Forelimb muscle (tissue), 1 donor: ENCODE measurements at places on chromosomes 16 and 17. TPM values are rescaled to one million over a fixed set of nuclear protein-coding genes. Genes with fewer than 3 reads are reported as not detected.

- no peak for DNase-seq
Measured at GRCh38 chr16:30623536-30624283, 13.5 kb upstream of the ZNF689 start.

DNA sequence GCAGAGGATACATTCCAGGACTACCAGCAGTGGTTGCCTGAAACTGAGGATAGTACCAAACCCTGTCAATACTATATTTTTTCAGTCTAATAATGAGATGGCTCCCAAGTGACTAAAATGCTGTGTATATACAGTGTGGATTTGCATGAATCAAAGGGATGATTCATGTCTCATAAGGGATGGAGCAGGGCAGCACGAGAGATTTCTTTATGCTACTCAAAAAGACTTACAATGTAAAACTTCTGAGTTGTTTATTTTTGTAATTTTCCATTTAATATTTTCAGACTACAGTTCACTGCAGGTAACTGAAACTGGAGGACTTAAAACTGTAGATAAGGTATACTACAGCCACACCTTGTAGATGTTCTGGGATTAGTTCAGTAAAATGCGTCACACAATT lies 674.7 kb upstream of the SALL1 start:
- DNase-seq = no peak

Gene CACNG5
- not detected for polyA plus RNA-seq

DNA sequence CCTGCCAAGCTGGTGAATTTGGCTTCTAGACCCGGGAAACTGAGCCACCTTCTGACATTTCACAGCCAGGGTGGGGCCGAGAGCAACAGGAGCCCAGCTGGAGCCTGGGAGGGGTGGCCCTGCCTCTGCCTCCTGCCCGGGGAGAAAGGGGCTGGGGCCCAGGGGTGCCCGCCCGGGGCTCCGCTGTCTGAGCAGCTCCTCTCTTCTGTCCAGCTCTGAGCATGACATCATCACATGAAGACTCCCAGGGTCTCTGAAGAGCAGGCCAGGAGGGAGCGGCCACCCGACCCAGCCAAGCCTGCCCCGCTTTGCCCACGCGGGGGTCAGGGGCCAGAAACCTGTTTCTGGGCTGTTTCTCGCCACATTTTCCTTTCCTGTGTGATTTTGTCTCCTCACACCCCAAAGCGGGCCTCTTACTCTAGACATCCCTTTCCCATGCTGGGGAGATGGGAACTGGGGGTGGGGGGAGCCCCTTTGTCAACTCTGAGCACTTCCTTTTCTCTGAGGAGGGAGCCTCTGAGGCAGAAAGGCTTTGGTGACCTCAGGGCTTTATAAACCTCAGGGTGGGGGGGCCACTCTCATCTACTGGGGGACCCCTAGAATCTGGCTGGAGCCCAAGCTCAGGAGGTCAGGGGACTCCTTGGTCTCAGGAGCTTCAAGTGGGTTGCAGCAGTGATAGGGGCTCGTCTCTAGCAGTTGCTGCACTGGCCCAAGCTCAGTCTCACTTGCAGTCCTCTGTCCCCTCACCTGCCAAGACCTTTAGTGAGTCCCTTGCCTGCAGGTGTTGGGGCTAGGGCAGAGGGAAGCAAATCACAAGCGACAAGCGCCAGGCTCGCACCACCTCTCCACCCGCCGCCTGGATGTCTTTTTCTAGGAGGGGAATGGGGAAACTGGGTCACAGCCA lies 7.6 kb downstream of the UBALD2 start:
- DNase-seq = no peak

DNA sequence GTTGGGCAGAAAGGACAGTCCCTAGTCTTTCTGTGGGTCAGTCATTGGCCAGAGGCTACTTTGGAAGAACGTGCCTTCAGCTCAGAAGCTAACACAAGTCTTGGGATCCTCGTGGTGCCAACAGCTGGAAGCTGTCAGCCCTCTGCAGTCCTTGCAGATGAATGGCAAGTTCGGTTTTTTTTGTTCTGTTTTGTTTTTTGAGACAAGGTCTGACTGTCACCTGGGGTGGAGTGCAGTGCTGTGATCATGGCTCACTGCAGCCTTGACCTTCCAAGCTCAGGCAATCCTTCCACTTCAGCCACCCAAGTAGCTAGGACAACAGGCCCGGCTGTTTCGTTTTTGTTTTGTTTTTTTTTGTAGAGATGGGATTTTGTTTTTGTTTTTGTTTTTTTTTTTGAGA lies 149.4 kb downstream of the SPECC1 start:
- DNase-seq = no peak

- no peak for DNase-seq
Measured at GRCh38 chr16:10992112-10992511, 47.7 kb downstream of the CLEC16A start.

Gene METTL26
- polyA plus RNA-seq = 36.6 TPM

- DNase-seq = no peak
Measured at GRCh38 chr17:7833795-7834541, at the start of gene KDM6B. KDM6B (plus strand) TSS chr17:7834217; CDS start chr17:7845555, 11,338 bp downstream.

Gene C16orf86
- polyA plus RNA-seq = 2.4 TPM

DNA sequence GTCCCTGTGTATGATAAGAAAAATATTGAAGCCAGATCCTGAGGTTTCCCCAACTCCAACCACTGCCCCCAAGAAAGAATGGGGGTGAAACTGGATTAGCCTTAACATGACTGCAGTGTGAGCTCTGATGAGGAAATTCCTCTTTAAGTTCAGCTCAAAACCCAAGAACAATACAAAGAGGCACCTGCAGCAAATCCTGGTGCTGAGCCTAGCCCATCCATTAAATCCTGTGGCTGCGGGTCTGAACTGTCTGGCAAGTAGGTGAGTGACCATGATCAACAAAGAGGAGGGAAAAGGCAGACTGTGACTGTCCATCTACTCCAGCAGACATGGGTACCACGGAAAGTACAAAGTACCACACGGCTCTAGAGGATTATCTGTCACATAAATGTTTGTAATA lies 64.2 kb downstream of the CREBBP start:
- no peak for DNase-seq

- DNase-seq = no peak
Measured at GRCh38 chr16:47198180-47198575, 54.4 kb upstream of the NETO2 start.

DNA sequence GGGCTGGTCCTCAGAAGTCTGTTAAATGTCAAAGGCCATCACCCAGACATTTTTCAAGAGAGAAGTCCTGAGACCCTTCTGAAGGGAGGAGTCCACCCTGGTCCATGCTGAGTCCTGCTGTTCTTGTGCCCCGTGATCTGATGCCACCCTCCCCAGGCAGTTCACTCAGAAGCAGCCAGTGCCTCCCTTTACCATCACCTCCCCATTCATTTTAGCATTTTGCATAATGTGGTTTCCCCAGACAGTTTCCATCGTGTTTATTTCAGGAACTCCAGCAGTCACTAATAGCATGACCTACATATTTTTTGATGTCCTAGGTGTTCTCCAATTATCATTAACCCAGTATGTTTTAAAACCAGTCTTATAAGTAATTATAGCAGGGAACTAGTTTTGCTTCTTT lies 353.0 kb upstream of the CDH5 start:
- DNase-seq = no peak

DNA sequence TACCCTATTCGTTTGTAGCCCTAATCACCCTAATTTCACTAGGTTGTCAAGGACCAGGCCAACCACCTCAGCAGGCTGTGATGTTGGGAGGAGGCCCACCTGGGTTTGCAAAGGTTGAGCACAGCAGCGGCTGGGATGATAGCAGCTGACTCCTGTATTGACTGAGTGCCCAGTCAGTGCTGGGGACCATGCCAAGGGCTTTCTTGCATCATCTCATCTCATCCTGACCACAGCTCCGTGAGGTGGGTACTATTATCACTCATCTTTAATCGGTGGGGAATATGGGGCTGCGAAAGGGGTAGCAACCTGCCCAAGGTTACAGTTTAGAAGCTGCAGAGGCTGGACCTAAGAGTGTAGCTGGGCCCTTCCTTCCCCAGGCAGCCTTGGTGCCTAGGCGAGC lies 11.7 kb downstream of the ATPAF2 start:
- no peak for DNase-seq

DNA sequence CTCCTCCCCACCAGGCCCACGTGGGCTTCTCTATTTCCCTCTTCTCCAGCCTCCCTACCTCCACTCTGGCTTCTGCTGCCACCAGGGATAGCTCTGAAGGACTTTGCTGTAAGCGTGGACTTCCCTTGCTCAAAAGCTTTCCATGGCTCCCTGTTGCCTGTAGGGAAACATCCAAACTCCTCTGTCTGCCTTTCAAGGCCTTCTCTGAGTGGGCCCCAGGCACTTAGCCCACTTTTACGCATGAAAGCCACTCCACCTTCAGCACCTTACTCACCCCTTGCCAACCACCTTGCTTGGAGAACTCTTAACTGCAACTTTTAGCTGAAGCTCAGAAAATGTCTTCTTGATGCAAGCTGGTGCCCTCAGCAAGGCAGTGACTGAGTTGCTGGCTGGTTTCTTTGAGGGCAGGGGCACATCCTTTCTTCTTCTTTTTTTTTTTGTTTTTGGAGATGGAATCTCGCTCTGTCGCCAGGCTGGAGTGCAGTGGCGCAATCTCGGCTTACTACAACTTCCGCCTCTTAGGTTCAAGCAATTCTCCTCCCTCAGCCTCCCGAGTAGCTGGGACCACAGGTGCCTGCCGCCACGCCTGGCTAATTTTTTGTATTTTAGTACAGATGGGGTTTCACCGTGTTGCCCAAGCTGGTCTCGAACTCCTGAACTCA lies 52.0 kb upstream of the DLX4 start:
- DNase-seq = no peak

- no peak for DNase-seq
Measured at GRCh38 chr16:56795011-56795410, 65.1 kb downstream of the NUP93 start.

- DNase-seq = no peak
Measured at GRCh38 chr16:67704110-67704509, 15.0 kb downstream of the GFOD2 start.

DNA sequence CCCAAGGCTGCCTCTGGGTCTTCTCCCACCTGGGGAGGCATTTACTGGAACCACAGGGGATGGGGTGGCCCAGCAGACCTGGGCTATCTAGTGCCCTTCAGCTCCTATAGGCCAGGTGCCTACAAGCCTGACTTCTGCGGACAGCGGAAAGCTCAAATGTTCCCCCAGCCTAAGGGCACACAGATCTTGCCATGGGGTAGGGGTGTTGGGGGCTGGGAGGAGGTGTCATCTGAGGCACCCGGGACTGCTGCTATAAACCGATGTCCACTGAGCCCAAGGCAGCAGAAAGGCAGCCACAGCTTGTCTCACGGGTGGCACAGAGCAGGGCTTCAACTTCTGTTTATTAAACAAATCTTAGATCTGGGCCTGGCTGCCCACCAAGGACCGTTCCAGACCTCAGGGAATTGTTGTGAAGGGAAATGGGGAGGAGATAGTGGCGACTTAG lies 3.6 kb downstream of the MYO1C start:
- no peak for DNase-seq

DNA sequence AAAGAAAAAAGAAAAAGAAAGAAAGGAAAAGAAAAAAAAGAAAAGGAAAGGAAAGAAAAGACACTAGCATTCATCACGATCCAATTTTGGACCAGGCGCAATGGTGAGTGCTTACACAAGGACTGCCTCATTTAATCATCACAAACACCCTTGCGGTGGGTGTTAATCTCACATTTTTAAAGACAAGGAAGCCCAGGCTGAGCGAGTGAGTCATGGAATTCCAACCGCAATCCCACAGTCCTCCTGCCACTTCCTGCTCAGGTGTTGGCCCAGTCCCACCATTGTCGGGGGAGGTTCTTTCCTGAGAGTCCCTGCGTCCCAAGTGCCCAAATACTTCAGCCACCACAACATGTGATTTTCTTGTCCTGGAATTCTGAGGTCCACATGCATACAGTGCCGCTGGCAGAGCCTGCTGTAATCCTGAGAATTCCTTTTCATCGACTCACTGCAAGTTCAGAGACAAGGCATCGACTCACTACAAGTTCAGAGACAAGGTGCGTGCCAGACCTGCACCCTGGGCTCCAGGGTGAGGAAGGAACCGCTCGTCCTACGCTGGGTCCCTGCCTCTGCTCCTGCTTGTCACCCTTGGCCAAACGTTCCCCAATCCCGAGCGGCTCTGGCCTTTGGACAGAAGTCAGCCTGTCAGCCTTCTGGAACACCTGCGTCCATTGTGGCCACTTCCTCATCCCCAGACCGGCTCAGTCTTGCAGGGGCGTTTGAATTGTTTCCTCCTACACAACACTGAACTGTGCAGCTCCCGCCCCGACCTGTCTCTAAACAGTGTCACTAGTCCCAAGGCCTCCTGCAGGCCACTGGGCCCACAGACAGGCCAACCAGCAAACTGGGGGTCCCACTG lies 5.8 kb downstream of the ZG16B start:
- no peak for DNase-seq

Gene C17orf50
- polyA plus RNA-seq = not detected

DNA sequence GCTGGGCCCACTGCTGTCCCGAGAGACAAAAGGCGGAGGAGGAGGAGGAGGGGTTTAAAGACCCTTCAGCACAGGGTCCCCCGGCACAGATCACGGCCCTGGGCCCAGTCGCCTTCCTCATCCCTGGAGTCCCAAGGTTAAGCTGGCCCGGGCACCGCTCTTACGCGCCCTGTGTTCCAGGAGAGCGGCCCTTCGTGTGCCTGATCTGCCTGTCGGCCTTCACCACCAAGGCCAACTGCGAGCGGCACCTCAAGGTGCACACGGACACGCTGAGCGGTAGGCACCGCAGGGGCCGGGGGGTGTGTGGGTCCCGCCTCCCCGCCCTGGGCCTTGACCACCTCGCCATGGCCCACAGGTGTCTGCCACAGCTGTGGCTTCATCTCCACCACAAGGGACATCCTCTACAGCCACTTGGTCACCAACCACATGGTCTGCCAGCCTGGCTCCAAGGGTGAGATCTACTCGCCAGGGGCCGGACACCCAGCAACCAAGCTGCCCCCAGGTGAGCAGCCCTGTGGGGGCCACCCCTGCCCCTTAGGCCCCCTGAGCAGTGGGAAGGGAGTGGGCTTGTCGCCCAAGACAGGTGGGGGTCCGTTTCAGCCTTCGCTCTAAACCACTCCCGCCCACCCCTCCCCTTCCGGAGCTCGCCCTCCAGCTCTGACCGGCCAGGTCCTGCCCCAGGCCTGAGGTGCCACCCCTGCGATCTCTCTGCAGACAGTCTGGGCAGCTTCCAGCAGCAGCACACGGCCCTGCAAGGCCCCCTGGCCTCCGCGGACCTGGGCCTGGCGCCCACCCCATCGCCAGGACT lies 37.6 kb upstream of the ZC3H18 start:
- DNase-seq = no peak

Gene LGALS9B
- polyA plus RNA-seq = not detected

- DNase-seq = no peak
Measured at GRCh38 chr17:4426499-4427208, 7.1 kb upstream of the SPNS3 start.

Gene EXOSC6
- 14.2 TPM for polyA plus RNA-seq

- no peak for DNase-seq
Measured at GRCh38 chr17:47744168-47745036, 11.4 kb downstream of the TBX21 start.

Gene TBC1D3L
- polyA plus RNA-seq = 27.0 TPM

DNA sequence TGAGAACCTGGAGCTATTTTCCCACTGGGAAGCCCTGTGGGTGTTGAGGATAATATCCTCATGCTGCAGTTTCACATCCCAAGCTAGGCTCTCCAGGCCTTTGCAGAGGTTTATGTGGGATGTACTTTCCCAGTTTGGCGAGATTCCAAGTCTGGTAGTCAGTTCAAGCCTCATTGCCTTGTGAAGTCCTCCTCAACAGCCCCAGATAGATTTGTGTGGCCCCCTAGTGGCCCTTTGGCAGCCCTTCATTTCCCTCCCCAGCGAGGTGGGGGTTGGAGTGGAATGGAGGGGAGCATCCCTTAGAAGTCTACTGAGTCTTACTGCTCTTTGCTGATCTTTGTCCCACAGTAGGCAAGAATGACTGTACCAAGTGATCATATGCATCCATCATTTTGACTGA lies 137.9 kb downstream of the CDH11 start:
- peak; percentile 9 for DNase-seq

GRCh38 chr17:41666237-41666641 lies 22.4 kb upstream of the EIF1 start:
- DNase-seq = no peak
